ENCODE measurements at places on chromosomes 12 and 14.

DNA sequence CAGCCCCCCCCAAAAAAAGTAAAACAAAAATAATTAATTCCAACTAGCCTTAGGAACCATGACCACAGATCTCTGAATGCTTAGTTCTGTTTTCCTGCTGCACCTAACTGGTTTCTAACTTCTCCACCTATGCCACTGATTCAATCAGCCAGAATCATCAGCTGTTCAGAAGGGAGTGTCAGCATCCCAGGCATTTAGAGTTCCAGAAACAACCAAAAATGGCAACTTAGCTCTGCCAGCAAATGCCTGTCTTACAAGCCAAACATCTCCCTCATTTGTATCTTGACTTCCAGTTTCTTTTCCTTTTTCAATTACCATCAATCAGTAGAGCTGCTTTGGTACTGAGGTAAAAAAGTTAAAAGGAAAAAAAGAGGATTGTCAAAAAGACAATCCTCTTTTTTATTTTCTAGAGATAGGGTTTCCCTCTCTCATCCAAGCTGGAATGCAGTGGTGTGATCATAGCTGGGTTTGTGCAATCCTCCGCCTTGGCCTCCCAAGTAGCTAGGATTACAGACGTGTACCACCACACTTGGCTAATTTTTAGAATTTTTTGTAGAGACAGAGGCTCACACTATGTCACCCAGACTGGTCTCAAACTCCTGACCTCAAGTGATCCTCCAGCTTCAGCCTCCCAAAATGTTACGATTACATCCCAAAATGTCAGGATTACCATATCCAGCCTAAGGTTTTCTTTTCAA lies 45.2 kb upstream of the ISM2 start:
- no peak for DNase-seq

- DNase-seq: no peak
These were observed 13.6 kb downstream of the TTC9 start for GRCh38 chr14:70655110-70655826.

GRCh38 chr12:102093319-102093718 lies 26.6 kb downstream of the NUP37 start:
- peak; percentile 47 for DNase-seq

DNA sequence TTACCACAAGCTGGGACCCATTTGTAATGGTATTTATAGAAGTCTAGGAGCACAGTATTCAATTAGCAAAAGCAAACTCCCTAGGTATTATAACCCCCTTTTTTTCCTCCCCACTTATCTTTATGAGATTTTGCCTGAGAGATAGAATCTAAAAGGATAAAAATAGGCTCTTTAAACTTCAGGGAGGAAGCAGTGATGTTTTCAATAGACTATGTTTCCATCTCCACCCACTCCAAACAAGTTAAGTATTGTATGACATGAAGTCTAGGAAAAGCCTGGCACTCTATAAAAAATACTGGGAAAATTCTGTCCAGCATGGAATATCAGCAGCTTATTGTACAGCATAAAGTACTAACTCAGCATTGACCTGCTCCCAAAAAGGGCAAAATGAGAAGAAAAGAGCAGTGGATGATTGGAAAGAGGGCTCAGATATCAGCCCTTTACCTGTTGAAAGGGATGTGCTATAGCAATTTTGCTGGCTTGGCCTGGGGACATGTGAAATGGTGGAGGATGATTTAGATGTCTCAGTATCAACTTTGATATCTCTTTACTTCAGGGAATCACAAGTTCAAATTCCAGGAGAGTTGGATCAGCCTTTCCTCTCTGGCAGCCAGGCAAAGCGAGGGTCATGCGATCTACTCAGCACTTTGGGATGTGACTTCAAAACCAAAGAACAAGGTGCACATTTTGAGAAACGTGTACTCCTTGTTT lies 72.4 kb downstream of the IGF1 start:
- DNase-seq: peak; percentile 8

GRCh38 chr14:94328196-94328595 lies 5.1 kb upstream of the SERPINA6 start:
- no peak for DNase-seq

DNA sequence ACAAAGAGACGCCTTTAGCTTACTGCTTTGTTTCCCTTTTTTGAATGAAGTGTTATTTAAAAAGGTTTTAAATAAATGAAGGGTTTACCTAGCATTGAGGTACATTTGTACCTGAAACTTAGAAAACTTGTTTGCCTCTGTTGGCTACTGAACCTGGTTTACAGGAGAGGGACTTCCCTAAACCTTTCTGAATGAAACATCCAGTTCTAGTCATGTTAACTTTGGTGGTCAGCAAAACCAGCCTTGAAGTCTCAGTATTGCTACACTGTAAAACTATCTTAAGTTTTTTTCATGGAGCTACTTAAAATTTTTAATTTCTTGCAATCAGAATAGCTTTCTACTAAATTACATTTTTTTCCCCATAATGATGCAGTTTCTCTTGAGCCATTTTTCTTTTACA lies 38.2 kb downstream of the RASSF8 start:
- DNase-seq: no peak

DNA sequence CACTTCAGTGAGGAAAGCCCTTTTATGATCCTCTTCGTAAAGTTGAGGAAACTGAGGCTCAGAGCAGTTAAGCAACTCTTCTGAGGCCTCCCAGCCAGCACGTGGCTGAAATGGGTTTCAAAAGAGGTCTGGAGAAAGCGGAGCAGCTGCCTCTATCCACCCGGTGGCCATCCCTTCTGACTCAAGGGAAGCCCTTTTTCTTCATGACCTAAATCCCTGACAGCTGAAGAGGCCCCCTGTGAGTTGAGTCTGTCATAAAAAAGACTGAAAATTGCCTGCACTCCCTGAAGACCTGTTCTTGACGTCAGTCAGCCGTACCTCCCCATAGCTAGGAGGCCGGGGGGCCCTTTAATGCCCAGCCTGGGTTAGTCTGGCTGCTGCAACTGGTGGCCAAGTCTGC lies 10.7 kb downstream of the CMKLR1 start:
- no peak for DNase-seq

DNA sequence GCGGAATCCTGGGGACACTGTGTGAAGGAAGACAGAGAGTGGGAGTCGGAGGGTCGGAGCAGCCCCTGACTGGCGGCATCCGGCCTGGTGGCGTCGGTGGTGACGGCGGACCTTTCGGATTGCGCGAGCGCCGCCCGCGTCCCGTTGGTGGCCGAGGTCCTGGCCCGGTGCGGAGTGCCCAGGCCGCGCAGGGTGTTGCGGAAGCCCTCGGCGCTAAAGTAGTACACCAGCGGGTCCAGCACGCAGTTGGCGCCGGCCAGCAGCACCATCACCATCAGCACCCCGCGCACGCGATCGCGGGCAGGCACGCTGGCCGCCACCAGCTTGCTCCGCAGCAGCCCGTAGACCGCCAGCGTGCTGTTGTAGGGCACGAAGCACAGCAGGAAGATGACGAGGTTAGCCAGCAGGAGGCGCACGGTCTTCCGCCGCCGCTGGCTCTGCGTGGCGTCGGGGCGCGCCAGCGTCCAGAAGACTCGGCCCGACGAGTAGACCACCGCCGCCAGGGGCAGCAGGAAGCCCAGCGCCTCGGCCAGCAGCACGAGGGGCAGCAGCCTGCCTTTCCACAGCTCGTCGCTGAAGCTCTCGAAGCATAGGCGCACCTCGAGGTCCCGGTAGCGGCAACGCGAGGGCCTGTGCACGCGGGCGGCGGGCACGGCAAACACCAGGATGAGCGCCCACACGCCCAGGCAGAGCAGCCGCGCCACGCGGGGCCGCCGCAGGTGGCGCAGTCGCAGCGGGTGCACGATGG lies 13.1 kb upstream of the CHD4 start:
- no peak for DNase-seq

GRCh38 chr12:108616941-108617858 lies 16.5 kb downstream of the SELPLG start:
- DNase-seq: no peak

DNA sequence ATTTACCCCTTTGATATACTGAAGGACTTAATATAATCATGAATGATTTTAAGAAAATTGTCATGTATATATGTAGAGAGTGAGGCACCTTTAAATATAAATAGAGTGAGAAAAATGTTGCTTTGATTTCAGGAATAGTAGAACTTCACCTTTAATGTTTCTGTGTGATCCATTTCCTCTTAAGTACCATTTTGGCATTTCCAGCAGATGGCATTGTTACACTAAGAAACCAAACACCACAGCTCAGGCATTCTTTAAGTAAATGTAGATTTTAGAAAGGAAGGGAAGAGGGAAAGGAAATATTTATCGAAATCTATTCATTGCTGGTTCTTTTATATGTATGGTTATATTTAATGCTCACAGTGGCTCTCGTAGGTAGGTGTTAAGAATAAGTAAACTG lies 556.7 kb upstream of the FBXO33 start:
- DNase-seq: no peak

- DNase-seq: no peak
These were observed 126.7 kb upstream of the AEBP2 start for GRCh38 chr12:19312637-19313036.

DNA sequence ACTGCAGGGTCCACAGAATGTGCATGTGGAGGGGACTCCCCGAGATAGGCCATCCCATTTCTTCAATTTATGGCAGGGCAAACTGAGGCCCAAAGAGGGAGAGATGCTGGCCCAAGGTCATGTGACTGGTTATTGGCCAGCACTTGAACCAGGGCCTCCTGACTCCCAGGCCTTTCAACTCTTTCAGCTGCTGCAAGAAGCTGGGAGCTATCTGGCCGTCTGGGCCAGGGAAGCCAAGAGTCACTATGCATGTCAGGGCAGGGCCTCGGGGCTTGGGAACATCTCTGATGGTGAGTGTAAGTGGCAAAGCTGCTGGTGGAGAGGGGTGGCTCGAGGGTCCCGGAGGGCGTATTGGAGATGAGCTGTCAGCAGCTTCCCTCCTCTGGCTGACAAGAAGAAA lies 9.5 kb upstream of the LTBP2 start:
- no peak for DNase-seq

GRCh38 chr12:105713606-105714305 lies 383.3 kb downstream of the C12orf75 start:
- DNase-seq: no peak

GRCh38 chr12:124683152-124684124 lies 116.0 kb upstream of the NCOR2 start:
- DNase-seq: no peak

- DNase-seq: peak; percentile 66
These were observed 1.0 kb upstream of the CDK17 start for GRCh38 chr12:96401076-96401871.

- no peak for DNase-seq
These were observed 197.3 kb upstream of the CPNE8 start for GRCh38 chr12:39102474-39103209.

- no peak for DNase-seq
These were observed 144.5 kb upstream of the FBXO33 start for GRCh38 chr14:39576736-39577135.

DNA sequence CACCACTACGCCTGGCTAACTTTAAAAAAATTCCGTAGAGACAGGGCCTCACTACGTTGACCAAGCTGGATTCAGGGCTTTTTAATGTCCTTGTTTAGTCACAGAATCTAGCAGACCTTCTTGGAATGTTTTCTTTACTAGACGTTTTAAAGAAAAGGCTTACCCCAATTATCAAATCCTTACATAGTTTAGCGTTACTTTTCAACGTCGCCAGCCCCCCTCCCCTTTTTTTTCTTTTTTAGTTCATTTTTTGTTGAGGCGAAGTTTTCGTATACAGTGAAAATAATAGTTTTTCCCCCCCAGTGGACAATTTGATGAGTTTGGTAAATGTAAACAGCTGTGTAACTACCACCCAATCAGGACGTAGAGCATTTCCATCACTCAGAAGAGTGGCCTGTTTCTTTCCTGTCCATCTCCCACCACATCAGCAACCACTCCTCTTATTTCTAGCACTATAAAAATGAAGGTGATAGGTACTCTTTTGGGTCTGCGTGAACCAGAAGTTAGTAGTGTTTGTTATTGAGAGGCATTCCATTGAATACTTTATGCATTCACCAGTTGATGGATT lies 753 bp upstream of the DLGAP5 start:
- no peak for DNase-seq

DNA sequence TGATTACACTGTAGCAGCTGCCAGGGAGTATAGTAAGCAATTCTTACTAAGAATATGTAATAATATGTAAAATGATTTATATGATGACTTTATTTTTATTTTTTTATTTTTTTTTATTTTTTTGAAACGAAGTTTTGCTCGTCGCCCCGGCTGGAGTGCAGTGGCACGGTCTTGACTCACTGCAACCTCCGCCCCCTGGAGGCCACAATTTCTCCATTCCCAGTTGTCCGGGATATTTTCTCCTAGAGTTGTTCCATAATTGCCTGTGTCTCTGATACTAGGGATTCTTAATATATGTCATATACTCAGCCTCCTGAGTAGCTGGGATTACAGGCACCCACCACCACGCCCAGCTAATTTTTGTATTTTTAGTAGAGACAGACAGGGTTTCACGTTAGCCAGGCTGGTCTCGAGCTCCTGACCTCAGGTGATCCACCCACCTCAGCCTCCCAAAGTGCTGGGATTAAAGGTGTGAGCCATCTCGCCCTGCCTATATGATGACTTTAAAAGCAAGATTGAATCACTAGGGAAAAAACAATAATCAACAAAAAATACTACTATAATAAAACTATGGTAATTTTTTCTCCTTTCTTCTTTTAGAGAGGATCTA lies 12.2 kb upstream of the ITPR2 start:
- DNase-seq: no peak

DNA sequence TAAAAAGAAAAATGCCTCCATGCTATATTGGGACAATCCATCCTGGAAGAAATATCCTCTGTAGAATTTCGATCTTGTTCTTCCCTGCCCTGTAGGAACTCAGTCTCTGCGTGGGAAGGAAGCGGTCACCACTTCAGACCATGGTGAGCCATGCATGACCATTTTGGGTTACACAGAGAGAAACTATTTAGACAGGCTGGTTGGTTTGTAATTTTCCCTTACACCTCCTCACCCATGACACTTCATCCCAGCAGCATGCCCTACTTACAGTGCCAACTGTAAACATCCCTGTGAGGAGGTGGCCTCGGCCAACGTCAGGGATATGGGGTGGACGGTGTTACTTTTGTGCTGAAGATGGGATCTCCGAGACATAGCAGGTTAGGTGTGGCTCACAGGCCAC lies 121.4 kb downstream of the SMOC1 start:
- DNase-seq: no peak

- peak; percentile 59 for DNase-seq
These were observed at the start of gene HOXC13 for GRCh38 chr12:53938326-53939140. TSS of gene HOXC13 (plus strand) at chr12:53938831. CDS start at chr12:53938907, 76 bp downstream.

DNA sequence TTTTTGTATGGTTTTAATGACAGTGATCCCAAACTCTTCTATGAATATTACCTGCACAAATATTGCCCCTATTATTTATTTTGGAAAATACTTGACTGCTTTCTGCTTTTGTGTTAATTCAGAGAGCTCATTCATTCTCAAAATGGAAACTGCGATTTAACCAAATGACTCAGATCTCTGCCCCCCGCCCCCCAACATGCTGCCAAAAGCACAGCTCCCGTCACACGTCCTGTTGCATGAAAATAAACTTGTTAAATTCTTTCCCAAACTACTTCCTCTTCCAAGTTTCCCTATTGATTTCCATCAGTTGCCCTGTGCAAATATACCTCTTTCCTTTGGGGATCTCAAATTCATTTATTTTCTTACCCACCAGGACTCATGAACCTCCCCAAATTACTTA lies 18.0 kb upstream of the NRDE2 start:
- DNase-seq: no peak

Data from AG08396 (cell line).